A549 treated with RU486 at 1 μM for 4 hours (cell line): ENCODE measurements at places on chromosomes 3 and 15. TPM values are rescaled to one million over a fixed set of nuclear protein-coding genes. Genes with fewer than 3 reads are reported as not detected.

CIB1 gene
- total RNA-seq: 190 to 240 TPM (median 228 TPM) in 5 replicates

CPLX3 gene
- total RNA-seq: not detected in 5 replicates

PDCD7 gene
- 21.6 to 31.2 TPM (median 30.0 TPM) in 5 replicates for total RNA-seq

TRANK1 gene
- total RNA-seq: 0.93 to 2.4 TPM (median 1.8 TPM) in 5 replicates

GPR15 gene
- total RNA-seq: not detected in 5 replicates

PLSCR2 gene
- total RNA-seq: not detected in 5 replicates

GRK7 gene
- total RNA-seq: 0.03 to 0.09 TPM in 2 of 5 replicates, not detected in the others

MYEF2 gene
- 13.4 to 20.9 TPM (median 17.7 TPM) in 5 replicates for total RNA-seq

GOLGA6L10 gene
- 0.38 to 0.71 TPM (median 0.59 TPM) in 5 replicates for total RNA-seq
